Activated naive CD4-positive, alpha-beta T cell treated with anti-CD3 and anti-CD28 coated beads for 36 hours (primary cell): ENCODE measurements at places on chromosomes 12 and 14. TPM values are rescaled to one million over a fixed set of nuclear protein-coding genes. Genes with fewer than 3 reads are reported as not detected.

Gene ADSS1
- 5.1 TPM for total RNA-seq

Gene KRT71
- not detected for total RNA-seq

Gene KRT3
- not detected for total RNA-seq

Gene GALNT4
- total RNA-seq, result 2.9 TPM

Gene HOXC6
- not detected for total RNA-seq

Gene ERBB3
- total RNA-seq, result 1.9 TPM

Gene CNTN1
- total RNA-seq, result not detected

Gene WIF1
- 0.20 TPM for total RNA-seq

Gene AQP6
- total RNA-seq, result not detected

Gene MIP
- not detected for total RNA-seq

Gene OR4E2
- total RNA-seq, result not detected

Gene SLC5A8
- not detected for total RNA-seq

Gene FAM181A
- total RNA-seq, result not detected

Gene MANSC1
- 3.5 TPM for total RNA-seq

Gene MMP19
- total RNA-seq, result not detected

Gene KCNMB4
- 0.54 TPM for total RNA-seq

Gene DPY19L2
- total RNA-seq, result 0.91 TPM

Gene RAD51AP1
- 69.5 TPM for total RNA-seq

Gene ANKS1B
- not detected for total RNA-seq

Gene SOX5
- total RNA-seq, result 0.41 TPM

Gene CIROP
- total RNA-seq, result not detected

Gene DTX1
- total RNA-seq, result 10.7 TPM

Gene GPRC5D
- total RNA-seq, result not detected

Gene POTEG
- total RNA-seq, result not detected

Gene GPX2
- total RNA-seq, result not detected

Gene PPP4R4
- total RNA-seq, result 13.2 TPM

Gene PYGL
- 0.38 TPM for total RNA-seq

Gene TAS2R9
- not detected for total RNA-seq

Gene HOXC9
- total RNA-seq, result not detected

Gene JAG2
- 3.6 TPM for total RNA-seq

Gene TSPAN19
- not detected for total RNA-seq

Gene LRRIQ1
- total RNA-seq, result not detected

Gene RFLNA
- total RNA-seq, result not detected

Gene KIF21A
- total RNA-seq, result 22.0 TPM

Gene FAM222A
- total RNA-seq, result 0.38 TPM

Gene PPFIA2
- total RNA-seq, result not detected

Gene ITGA7
- total RNA-seq, result 4.8 TPM

Gene CLEC4C
- total RNA-seq, result not detected

Gene A2M
- total RNA-seq, result not detected

Gene ATXN7L3B
- total RNA-seq, result 19.8 TPM

Gene LRTM2
- not detected for total RNA-seq

Gene GDF3
- total RNA-seq, result not detected

Gene POTEM
- not detected for total RNA-seq

Gene IAPP
- not detected for total RNA-seq

Gene PRPH
- not detected for total RNA-seq

Gene CEP128
- total RNA-seq, result 16.4 TPM

Gene PLEKHG7
- not detected for total RNA-seq

Gene MDGA2
- not detected for total RNA-seq

Gene INHBC
- total RNA-seq, result not detected

Gene STX2
- total RNA-seq, result 10.8 TPM

Gene SIX6
- not detected for total RNA-seq

Gene BMP4
- total RNA-seq, result not detected

Gene MUCL1
- not detected for total RNA-seq

Gene KRT75
- total RNA-seq, result not detected

Gene ACSM4
- total RNA-seq, result not detected

Gene C12orf50
- 0.07 TPM for total RNA-seq

Gene TAS2R30
- 1.6 TPM for total RNA-seq

Gene UNC79
- 0.02 TPM for total RNA-seq
